ENCODE measurements at places on chromosomes 12 and 14.
A peak's percentile ranks its signal among the peaks of the same experiment; 100 is the strongest.

DNA sequence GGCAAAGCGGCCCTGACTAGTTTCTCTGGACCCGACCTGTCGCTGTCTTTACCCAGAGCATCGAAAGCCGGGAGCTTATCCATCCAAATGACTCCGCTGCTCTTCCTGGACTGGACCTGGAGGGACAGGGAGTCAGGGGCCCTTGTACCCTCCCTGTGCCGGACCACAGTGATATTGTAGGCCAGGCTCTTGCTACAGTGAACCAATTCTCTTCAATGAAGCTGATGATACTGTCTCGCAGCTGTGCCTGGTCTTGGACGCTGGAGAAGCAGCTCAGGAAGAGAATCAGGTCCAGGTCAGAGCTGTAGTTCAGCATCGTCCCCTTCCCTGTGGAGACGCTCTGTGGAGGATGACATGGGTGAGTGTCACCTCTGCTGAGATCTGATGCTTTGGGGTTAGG is 14.7 kb upstream of the OASL start:
- no peak for DNase-seq

DNA sequence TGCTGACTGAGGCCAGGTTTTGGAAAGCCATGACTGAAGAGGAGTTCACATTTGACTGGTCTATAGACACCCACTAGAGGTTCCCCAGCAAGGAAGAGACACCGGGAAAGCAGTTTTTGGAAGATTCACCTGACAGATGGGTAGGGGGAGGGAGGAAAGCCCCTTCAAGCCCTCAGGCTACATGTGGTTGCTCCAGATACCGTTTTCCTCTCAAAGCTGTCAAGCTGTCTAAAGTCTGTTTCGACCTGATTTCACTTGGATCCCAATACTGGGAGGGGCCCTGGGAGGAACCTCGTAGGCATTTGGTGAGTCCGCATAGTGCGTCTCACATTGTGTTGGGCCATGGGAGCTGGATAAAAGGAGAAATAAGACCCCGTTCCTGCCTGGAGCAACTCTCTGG is 1.7 kb upstream of the LRP1 start:
- no peak for DNase-seq

DNA sequence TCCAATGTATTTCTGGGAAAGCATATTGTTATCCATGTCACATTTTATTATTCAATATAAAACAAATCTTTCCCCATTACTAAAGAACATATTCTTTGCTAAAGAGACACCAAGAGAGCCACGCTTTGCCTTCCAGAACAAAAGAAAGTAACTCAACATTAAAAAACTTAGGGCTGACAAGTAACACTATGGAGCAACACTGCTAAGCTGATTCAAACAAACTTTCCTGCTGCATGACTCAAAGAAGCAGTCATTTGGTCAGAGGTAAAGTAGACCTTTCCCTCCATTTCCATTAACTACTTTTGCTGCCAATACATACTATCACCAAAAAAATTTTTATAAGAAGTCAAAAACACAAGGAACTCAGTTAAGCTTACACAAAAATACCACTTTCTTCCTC is 83.0 kb downstream of the DENND5B start:
- no peak for DNase-seq

DNA sequence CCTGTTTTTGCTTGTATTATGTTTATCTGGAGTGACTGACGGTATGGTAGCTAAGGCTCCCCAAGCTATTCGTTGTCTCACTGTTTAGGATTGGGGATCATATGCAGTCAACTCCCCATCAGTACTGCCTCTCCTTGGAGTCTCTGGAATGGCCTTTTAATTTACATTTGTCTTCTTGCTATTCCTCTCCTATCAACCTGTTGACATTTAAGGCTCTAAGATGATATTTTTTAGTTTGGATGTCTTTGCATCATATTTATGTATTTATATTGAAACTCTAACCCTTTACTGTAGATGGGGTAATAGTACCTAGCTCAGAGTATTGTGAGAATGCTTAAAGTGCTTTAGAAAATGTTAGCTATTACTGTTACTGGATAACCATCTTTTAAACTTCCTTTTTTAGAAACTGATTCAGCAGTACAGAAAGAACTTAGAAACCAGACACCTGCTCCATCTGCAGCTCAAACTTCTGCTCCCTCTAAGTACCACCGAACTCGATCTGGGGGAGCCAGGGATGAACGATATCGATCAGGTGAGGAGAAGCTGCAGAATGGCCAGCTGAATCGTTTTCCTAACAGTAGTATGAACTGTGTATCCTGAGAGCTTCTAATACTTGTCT is 123.5 kb upstream of the ATF1 start:
- DNase-seq = no peak

DNA sequence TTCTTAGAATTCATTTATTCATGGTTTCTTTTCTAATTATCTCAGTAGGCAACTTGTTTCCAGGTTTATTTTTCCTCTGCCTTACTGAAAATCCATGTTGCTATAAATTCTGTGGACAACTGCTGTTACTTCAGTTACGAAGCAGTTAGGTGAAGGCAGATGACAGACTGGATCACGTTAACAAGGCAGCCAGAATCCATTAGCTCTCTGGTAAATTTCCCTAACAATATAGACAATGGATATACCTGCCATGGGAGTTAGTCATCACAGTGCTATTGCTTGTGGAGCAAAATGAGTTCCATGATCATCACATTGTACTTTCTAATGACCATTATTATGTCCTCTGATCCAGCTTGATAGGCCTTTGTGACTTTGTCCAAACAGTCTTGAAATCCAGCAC is 291.5 kb downstream of the NELL2 start:
- no peak for DNase-seq

DNA sequence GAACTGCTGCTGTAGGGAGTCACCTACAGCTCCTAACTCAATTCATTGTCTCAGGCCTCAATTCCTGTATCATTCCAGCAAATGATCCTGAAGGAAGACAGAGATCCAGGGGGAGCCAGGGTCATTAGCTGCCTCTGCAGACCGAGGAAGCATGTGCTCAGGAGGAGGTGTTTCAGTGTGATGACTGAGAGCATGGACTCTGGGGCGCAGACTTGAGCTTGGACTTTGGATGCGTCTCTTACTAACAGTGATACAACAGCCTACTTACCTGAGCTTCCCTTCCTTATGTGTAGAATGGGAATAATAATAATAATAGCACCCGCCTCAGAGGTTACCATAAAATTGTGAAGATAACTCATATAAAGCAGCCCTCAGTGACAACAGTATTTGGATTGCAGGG is 92.0 kb upstream of the USP44 start:
- DNase-seq = no peak

- DNase-seq = peak; percentile 63
Observed at GRCh38 chr12:3117591-3118015, 40.4 kb downstream of the TSPAN9 start.

- DNase-seq = no peak
Observed at GRCh38 chr12:44696542-44696941, 179.6 kb downstream of the NELL2 start.

GRCh38 chr14:61121355-61121787 is 140.3 kb downstream of the SLC38A6 start:
- no peak for DNase-seq

DNA sequence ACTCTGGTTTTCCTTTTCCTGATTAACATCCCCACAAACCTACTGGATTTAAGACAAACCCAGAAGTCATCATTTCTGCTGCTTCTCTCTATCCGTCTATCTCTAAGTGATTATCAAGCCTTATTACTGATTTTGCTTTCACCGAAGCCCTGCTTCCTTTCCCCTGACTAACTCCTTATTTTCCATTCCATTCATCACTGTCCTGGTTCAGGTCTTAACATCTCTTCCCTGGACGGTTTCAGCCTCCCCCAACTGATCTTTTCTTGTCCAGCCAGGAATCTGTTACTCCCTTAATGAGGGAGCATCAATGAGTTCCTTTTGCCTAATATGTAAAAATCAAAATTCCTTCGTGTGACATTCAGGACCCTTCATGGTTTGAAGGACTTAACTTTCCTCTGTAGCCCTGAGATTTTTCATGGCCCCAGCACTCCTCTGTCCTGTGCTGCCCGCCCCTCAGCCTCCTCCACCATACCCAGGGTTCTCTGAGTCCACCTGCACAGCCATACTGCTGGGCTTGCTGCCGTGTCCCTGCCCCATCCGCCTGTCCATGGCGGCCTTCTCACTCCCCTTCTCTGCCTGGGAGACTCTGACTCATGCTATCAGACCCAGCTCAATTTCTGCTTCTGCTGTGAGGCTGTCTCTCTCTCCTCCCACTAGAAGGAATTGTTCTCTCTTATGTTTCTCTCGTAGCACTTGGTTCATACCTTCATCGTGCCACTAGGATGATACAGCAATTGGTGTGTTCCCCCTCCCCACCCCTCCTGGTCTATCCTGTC is 167.8 kb upstream of the HIF1A start:
- DNase-seq = peak; percentile 40

GRCh38 chr14:34424488-34424887 is 37.6 kb downstream of the SPTSSA start:
- no peak for DNase-seq

- no peak for DNase-seq
Observed at GRCh38 chr12:124347335-124347734, 52.4 kb downstream of the RFLNA start.

- DNase-seq = no peak
Observed at GRCh38 chr14:61841145-61841544, 78.9 kb downstream of the SNAPC1 start.

DNA sequence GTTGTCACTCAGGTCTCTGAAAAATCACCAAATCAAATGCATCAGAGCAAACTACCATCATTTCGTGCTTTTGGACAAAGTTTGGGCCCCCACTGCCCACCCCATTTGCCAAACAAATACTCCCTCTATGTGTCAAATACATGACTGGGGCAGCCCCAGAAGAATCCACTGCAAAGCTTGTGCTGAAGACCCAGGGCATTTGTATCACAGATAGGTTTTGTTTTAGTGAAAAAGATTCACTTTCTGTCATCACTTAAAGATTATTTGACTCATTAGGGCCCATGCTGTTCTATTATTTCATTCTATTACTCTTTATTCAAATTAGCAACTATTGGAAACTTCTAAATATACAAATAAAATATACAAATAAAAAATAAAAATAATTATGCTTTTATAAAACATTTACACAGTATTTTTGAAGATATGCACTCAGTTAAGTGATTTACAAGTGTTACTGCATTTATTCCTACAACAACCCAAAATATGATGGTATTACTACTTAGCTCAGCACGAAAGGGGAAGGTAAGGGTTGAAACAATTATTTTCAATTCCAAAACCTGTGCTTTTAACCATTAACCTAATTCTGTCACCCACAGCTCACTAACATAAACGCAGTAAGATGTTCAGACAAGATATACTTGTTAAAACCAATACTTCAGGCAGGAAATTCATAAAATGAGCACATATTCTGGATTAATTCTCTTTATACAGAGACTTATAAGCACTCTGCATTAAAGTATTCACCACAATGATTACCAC is 36.5 kb downstream of the LRIG3 start:
- DNase-seq = no peak

- no peak for DNase-seq
Observed at GRCh38 chr14:70601162-70601561, 707 bp upstream of the MED6 start.

GRCh38 chr12:104163631-104164030 is 25.6 kb upstream of the NFYB start:
- no peak for DNase-seq

DNA sequence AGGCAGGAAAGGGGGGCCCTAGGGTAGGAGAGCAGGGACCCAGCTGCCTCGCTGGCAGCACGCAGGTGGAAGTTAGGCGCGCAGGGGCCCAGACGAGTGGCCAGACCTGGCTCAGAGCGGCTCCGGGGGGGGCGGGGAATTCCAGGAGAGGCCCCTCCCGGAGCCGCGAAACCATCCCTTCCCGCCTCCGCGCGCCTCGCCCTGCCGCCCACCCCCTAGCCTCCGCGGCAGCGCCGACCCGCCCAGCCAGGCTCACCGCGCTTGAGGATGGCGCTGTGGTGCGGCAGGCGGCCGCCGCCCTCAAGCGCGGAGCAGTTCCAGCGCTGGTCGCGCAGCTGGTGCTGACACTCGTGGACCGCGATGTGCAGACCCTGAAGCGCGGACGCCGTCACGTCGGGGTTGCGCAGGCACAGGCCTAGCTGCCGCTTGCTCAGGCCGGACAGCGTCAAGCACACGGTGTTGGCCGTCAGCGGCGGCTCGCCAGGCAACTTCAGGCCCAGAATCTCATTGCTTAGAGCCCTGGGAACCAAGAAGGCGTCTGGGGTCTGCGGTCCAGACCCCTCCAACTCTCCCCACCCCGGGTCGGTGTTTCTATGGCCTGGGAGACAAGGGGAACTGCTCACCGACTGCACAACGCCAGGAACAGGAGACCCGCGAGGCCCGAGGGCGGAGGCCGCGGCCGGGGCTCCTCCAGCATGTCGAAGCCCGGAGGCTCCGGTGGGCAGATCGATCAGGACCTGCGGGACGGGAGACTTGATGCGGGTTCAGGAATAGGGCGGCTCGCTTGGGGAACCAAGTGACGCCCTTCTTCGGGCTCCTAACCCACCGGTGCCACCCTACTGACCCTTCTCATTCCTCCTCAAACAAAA is 1.5 kb downstream of the WNT10B start:
- DNase-seq = no peak

- no peak for DNase-seq
Observed at GRCh38 chr12:12645485-12645884, 33.8 kb downstream of the CREBL2 start.

- no peak for DNase-seq
Observed at GRCh38 chr12:82883394-82884355, 197.0 kb downstream of the TMTC2 start.

DNA sequence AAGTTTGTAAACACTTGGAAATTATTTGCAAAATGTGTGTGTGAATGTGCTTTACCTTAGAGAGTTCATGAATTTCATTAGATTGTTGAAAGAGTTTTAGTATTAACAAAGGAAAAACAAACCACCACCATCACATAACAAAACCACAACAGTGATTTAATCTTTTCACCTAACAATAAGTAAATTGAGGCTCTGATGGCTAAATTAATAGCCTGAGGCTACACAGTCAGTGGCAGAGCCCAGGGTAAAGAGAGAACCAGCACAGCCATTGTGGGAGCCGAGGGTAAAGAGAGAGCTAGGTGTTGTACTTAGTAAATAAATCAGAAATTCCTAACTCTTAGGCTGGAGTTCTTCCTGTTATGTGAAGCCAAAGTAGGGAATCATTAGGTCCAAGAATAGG is 51.2 kb upstream of the CAPRIN2 start:
- no peak for DNase-seq

- DNase-seq = no peak
Observed at GRCh38 chr12:113970211-113970610, 4.1 kb upstream of the RBM19 start.

- DNase-seq = peak; percentile 68
Observed at GRCh38 chr14:23352506-23353432, at the start of gene SLC22A17. Gene SLC22A17 (minus strand): TSS chr14:23352887.

GRCh38 chr12:23895792-23896218 is 53.7 kb downstream of the SOX5 start:
- DNase-seq = no peak

- no peak for DNase-seq
Observed at GRCh38 chr14:77565289-77565993, 51.0 kb downstream of the SPTLC2 start.

DNA sequence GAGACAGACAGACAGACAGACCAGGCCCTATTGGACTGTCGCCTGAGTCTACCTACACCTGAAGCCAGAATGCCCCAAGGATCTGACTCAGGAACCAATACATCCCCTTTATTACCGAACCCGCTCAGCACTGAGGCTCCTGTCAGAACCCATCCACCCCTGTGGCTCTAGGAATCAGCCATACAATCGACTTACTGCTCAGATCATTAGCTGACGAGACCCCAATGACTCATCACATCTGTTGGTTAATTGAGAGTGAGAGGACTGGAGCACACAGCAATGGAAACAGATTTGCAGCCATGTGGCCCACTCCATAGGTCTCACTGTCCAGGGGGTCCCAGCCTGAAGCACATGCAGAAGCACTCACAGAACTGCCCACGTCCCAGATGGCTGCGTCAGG is 15.2 kb downstream of the ITPK1 start:
- no peak for DNase-seq

Measured in T1000 (cell line).